ENCODE measurements at places on chromosomes 1 and 21.

DNA sequence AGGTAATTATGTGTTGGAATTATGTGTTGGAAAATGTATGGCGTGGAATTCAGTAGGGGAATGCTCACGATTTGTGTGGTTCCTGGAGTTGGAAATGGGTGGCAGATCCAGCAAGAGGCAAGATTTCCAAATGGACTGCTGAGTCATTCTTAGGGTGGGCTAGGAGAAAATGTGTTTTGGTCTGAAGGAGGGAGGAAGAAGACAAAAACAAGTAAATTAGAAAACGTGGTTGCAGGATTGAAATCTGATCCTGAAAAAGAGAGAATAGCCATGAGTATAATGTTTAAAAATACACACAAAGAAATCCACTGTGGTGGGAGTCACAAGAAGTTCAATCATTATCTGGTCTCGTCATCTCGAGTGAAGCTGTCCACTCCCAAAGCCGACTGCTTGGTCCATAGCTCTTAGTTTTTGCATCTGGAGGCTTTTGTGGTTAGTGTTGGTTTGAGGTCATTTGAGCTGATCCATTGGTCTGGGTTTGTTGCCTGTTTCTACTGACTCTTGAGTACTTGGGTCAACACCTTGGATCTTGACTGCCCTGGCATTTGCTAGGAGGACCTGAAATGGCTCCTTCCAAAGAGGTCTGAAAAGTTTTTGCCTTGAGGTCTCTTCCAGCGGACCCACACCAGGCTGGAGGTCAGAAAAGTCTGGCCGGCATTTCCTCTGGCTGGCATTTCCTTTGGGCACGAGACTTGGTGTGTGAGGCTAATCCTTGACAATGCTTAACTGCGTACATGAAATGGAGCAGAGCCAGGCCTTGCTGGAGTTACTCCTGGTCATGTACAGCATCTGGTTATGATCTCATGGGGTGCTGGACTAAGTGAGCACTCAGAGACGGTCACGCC is 9.2 kb downstream of the MX2 start:
- no peak for DNase-seq

GRCh38 chr1:70008660-70009059 is 196.7 kb downstream of the LRRC40 start:
- no peak for DNase-seq

GRCh38 chr1:162404550-162405160 is 7.3 kb downstream of the SH2D1B start:
- DNase-seq: no peak

DNA sequence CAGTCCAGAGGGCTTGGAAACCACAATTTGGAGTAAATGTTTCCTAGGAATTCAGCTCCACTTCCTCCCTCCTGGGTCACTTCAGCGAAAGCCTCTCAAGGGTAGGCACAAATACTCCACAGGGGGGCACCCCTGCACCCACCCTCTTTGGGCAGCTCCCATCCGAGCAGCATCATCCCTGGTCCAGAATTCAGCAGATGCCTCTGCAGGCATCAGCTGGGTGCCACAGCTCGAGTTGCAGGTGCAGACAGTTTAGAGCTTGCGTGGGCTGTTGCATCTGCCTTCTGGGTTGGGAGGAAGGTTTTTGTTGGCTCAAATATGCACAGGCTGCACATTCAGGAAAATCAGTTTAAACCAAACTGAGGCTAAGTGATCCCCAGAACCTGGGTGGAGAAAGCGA is 25.0 kb downstream of the KANK4 start:
- DNase-seq: no peak

DNA sequence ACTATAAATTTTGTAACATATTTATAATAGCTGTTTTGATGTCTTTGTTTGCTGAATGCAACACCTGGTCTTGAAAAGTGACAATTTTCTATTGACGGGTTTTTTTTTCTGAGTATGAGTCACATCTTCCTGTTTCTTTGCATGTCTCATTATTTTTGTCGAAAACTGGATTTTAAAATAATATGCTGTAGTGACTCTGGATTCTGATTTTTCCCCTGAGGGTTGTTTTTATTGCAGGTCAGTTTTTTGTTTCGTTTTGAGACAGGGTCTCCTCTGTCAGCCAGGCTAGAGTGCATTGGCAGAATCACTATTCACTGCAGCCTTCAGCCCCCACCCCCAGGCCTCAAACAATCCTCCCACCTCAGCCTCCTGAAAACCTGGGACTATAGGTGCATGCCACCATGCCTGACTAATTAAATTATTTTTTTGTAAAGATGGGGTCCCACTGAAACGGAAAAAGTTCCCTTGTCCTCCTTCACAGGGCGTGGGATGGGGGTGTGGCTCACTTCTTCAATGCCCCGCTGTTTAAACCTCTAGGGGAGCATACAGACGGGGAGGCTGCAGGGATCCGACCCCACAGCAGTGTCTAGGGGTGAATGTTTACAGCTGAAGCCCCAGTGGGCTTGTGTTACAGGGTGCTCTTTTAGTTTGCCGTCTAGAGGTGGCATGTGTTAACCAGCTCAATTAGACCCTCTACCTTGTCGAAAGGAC is 11.3 kb upstream of the PPIE start:
- no peak for DNase-seq

GRCh38 chr21:44872649-44873355 is 688 bp downstream of the PTTG1IP start:
- DNase-seq: no peak

DNA sequence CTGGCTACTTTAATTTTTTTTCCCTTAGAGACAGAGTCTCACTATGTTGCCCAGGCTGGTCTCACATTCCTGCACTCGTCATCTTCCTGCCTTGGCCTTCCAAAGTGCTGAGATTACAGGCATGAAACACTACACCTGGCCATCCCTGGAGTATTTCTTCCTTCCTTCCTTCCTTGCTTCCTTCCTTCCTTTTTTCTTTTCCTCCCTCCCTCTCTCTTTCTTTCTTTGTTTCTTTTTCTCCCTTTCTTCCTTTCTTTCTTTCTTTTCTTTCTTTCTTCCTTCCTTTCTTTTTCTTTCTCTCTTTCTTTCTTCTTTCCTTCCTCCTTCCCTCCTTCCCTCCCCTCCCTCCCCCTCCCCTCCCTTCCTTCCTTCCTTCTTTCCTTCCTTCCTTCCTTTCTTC is 46.4 kb upstream of the PM20D1 start:
- DNase-seq: no peak

DNA sequence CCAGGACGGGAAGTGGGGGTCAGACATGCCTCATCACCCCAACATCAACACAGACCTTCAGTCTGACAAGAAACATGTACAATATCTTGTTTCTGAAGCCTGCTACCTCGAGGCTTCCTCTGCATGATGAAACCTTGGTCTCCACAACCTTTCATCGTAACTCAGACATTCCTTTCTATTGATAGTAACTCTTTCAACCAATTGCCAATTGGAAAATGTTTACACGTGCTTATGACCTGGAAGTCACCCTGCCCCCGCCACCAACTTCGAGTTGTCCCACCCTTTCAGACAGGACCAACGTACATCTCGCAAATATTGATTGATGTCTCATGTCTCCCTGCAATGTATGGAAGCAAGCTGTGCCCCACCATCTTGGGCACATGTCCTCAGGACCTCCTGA is 159.5 kb downstream of the ETS2 start:
- no peak for DNase-seq

GRCh38 chr1:119603695-119604094 is 44.4 kb downstream of the ZNF697 start:
- no peak for DNase-seq

DNA sequence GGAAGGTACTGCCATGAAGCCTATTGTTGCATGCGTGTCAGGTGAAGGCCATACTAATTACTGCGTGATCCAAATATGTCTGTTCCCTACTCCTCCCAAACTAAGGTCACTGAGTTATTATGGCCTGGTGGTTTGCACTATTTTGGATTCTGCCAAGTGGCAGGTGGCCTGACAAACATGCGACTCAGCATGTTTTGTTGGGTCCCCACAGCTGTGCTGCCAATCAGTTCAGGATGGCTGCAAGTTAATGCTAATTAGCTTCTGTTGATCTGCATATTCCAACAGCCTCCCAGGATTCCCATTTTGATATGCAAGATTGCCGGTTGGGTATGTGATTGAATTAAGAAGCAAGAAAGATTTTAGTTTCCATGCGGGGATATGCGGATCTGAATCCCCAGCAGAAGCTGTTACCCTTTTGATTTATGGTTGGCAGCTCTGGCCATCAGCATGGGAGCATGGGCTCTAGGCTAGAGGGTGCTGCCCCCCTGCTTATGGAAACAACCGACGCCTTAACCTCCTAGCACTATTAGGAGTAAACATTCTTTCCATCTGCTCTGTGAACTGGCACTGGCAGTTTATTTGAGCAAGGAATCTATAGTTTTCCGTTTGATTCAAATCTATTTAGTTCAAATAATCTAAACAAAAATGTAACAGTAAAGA is 429.8 kb upstream of the C1orf87 start:
- DNase-seq: no peak
